AG08395 (cell line): ENCODE measurements at places on chromosomes 3 and 15.

DNA sequence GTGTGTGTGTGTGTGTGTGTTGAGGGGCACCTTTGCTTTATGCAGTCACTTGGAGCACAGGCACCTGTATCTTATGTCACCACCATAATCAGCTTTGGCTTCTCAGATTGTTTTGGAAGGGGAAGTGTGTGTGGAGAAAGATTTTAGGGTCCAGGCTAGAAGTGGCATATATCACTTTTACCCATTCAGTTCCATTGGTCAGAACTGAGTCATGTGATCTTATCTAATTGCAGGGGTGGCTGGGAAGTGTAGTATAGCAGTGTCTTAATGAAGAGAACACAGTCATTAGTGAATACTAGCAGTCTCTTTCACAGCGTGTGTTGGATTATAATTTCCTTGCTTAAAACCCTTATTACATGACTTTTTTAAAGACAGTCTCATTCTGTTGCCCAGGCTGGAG, 20.6 kb downstream of the NCK1 start:
- no peak for DNase-seq

- DNase-seq = peak; percentile 85
Measured at GRCh38 chr15:59296181-59296617, 76.5 kb downstream of the MYO1E start.

GRCh38 chr3:119856695-119857094, 74.8 kb downstream of the NR1I2 start:
- DNase-seq = no peak

DNA sequence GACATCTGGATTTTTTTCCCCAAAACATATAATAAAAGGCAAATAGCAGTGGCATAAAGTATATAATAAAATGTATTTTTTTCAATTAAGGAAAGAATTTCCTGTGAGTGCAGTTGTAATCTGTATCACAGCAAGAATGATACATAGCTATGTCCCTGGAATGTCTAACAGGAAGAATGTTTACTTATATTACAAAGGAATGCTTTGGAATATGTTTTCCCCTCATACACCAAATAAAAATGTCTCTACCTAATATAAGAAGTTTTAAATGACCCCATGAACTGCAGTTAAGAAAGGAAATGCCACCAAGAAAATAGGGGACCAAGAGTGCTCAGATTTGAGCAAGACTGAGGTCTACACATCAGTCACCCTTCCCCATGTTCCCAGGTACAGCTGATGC, 38.0 kb upstream of the ATP11B start:
- DNase-seq = no peak

DNA sequence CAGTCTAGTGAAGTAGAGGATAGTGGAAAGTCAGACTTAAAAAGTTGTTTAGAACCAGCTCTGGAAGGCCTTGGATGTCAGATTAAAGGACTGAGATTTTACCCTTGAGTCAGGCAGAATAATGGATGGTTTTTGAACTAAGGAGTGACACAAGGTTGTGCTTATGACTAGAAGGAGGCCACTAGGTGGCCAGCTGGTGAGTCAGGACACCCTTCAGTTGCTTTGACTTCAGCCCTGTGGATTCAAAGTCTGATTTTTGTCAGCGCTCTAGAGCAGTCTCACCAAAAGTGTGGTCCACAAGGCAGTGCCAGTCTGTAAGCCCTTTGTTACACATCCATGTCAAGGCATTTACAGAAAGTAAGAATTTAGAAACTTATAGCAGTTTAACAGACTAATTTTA, 3.8 kb upstream of the GABPB1 start:
- peak; percentile 36 for DNase-seq

GRCh38 chr15:84400820-84401219, 165.2 kb downstream of the GOLGA6L4 start:
- DNase-seq = no peak

DNA sequence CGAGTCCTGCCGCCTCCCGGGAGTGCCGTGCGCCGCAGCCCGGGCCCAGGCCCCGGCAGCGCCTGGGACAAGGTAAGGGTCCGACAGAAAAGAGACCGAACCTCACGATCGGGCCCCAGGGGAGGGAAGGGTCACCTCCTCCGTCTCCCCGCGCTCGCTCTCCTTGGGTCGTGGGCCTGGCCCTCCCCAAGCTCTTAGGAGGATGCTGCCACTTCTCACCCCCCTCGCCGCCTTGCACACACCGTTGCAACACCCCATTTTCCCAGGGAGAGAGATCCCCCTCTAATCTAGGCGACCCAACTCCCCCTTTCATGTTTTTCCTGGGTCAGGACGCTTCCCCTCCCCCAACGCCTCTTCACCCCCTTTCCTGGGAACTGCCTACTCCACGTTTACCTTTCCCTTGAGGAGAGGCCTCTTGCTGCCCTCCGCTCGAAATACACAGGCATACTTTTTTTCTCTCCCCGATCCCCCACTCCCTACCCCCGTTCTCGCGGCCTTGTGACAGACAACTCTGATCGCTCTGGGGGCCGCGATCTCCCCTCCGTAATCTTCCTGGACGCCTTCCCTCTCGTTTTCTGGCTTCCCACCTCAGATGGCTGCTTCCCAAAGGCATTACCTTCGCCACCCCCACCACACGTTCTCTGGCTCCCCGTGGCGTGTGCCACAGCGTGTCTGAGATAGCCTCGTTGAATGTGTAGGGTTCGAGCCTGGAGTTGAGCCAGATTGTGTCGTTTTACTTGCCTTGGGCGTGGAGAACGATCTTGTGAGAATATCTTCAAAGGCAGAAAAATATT, 688 bp downstream of the SETD5 start:
- DNase-seq = no peak

DNA sequence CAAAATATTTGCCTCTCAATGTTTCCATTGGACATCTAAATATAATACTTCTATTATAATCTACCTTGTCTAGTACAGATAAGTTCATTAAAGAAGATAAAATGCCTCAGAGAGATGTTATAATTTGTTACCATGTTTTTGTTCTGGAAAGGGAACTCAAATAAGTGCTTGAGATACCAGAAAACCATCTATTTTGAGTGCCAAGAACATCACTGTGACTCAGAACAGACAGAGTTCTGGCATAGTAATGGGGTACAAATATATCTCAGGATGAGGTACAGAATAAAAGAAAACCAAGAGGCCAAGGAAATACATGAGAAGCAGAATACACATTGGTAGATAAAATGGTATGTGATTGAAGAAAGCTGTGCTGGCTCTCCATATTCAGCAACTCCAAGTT, 58.9 kb downstream of the IMPG2 start:
- DNase-seq = peak; percentile 11

DNA sequence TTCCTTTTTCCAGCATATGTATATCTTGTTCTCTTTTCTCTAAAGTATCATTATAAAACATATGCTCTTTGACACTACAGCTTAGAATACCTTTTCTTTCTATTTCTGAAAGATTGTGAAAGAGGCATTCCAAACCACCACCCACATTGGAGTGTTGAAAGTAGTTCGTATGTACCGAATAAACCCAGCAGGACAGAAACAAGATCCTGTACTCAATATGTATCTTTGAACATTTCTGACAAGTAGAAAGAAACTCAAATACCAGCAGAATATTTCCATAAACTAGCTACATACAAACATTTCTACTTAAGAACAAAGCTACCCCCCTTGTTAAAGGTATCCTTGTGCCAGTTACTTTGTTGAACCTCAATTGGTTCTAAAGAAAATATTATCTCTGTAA, 415.3 kb upstream of the ALCAM start:
- no peak for DNase-seq

DNA sequence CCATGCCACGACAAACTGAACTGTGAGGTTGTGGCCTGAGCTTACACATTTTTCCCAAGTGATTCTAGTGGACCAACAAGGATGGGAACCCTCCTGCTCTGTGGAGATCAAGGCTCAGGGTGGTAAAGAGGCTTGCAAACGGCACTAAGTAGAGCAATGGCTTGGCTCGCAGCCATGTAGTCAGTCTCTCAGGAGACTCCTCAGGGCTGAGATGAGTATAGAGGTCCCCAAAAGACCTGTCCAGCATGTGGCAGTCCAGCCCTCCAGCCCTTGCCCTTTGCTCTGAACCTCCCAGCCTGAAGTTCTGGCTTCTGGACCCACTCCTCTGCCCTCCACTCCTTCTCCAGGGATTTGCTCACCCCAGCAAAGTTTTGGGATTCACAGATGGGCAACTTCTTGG, 8.3 kb upstream of the CAMP start:
- no peak for DNase-seq

- no peak for DNase-seq
Measured at GRCh38 chr3:94460931-94461330, 398.1 kb downstream of the NSUN3 start.

DNA sequence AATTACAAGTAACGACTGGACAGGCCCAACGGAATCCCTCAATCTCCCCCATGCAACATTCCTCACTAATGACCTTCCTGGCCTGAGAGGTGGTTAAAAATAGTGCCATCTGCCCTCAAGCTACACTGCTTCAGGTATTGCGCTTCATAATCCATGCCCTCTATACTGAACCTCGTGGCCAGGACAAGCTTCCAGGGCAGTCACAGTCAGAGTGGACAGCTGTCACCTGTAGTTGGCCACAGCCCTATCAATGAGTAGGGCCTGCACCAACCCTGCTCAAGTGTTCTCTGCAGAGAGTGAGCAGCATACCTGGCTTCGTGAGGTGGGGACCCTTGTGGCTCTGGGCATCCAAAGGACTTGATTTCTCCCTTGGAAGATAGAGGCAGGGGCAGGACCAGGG, 46.9 kb upstream of the SEMA4B start:
- no peak for DNase-seq

DNA sequence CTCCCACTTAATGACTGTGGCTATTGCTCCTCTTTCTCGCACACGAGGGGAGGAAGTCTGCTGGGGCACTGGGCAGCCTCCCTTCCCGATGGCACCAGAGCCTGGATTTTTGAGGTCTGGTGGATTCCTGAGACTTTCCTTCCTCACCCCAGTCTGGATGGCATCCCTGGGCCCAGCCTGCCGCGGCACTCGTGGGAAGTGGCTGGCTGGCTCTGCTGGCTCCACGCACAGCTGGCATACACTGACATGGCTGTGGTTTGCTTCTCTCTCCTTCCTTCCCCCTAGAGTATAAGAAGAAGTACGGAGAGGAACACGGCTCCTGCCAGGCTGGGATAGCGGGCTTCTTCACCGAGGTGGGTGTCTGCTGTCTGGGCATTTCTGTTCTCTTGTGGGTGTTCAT, 319.8 kb upstream of the LRRFIP2 start:
- peak; percentile 51 for DNase-seq

- no peak for DNase-seq
Measured at GRCh38 chr15:70947351-70948335, 55.0 kb downstream of the LRRC49 start.

- no peak for DNase-seq
Measured at GRCh38 chr3:137332297-137332696, 374.5 kb downstream of the IL20RB start.

- DNase-seq = peak; percentile 54
Measured at GRCh38 chr3:51434746-51435327, 43.8 kb downstream of the RBM15B start.

DNA sequence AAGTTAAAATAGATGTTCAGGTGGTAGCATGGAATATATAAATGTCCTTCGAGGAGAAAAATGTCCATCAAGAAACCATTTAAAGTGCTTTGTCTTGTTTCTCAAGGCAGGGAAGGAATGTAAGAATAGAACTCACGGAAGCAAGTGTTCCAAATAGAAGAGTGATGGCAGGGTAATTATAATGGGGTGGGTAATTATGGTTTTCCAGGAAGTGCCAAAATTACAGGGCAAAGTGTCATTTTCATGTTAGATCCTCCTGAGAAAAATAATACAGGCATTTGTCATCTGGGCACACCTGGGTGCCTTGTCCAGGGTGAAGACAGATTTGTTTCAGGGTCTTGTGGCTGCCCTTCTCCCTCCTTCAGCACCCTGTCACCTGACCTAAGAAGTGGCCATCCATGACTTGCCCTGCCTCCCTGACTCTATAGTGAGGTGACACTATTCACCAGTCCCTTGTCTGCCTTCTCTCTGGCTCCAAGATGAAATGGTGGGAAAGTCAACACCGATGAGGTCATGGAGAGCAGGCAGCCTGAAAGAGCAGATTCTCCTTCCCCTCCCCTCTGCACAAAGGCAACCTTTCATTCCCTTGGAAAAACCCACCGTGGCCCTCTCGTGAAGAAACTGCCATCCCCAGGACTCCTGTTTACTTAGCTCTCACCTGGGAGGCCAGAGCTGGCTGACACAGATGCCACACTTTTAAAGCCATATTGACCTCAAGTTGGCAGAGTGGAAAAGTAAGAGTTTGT, 45.1 kb upstream of the AMOTL2 start:
- no peak for DNase-seq

DNA sequence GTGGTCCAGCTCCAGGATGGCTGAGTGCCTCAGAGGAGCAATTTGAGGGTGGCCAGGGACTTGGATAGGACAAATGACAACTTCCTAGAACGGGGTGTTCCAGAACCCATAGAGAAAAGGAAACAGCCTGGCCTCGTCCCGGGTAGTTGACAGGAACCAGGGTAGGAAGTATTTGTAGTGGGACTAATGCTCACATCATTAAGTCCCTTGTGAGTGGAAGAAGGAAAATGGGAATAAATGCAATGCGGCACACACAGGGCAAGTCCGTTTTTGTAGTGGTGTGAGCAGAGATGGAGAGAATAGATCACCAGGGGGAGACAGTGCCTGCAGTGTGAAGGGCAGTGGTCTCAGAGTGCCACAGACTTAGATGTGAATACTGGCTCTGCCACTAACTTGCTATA, 19.6 kb downstream of the TIMP4 start:
- peak; percentile 56 for DNase-seq

- no peak for DNase-seq
Measured at GRCh38 chr15:73882761-73883419, 9.5 kb downstream of the TBC1D21 start.

DNA sequence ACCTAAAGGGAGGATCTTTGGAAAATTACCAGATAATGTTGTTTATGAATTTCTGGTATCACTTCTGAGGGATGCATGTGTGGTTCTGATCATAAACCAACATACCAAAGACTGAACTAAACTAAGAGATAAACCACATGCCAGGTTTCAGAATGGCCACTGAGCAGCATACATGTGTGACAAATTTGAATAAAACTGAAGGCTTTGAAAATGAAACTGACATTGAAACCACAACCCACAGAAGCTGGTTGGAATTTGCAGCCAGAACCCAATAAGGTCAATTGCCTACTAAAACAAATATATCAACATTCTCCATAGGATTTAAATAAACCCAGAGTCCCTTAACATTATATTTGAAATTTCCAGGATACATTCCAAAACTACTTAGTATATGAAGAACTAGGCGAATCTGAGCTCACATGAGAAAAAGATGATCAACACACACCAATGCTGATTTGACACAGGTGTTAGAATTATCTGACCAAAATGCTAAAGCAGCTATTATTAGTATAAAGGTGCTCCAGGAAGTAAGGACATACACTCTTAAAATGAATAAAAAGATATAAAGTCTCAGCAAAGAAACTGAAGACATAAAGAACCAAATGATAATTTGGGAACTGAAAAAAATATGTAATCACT, 125.0 kb downstream of the ZNF280D start:
- DNase-seq = no peak
